Endothelial cell of umbilical vein (primary cell): ENCODE measurements at places on chromosomes 5 and 9. TPM values are rescaled to one million over a fixed set of nuclear protein-coding genes. Genes with fewer than 3 reads are reported as not detected.

DNA sequence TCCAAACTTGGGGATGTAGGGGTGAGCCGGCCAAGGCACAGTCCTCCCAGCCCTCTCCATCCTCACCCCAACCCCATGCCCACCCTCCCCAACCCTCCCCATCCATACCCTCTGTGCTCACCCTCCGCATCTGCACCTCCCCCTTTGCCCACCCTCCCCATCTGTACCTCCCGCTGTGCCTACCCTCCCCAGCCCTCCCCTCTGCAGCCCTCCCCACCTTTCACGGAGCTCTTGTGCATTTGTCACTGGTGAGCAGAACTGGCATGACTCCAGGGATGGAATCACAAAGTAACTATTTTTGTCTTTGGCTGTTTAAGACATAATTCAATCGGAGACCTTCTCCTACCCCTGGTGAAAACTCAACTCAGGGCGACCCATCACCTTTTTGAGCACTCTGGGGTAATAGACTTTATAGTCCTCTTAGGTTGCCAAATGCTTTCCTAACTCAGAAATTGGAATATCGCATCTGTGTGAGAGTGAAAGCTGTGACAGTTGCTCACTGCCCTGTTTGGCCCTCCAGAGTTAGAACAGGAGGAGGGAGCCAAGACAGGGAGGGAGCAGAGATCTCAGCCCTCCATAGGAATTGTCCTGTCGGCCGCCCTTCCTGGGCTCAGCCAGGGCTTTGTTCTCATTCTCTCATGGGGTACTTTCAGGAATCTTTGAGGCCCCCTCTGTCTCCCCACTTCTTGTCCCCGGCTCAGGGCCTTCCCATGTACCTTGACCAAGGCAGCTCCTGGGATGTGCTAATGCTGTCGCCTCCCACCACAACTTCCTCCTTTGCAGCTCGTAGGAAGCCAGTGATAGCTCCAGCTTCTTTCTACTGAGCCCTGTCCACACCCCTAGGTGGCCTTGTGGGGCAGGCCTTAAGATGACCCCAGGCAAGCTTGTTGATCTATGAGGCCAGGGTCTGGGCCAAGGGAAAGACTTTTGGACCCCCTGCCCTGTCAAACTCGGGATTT lies 36.2 kb downstream of the OTULIN start:
- no peaks in the 10 kb centered on the region for H3K27me3 ChIP-seq
- no peak for DNase-seq
- H3K4me3 ChIP-seq = no peak overlapping the region
- peaks cover 13% of the 10 kb centered on the region for H3K36me3 ChIP-seq

GRCh38 chr5:172319708-172320441 lies 36.3 kb upstream of the UBTD2 start:
- no peak overlapping the region for H3K27ac ChIP-seq
- no peaks in the 10 kb centered on the region for H3K4me1 ChIP-seq
- no peaks in the 10 kb centered on the region for H3K36me3 ChIP-seq
- H3K27me3 ChIP-seq = no peaks in the 10 kb centered on the region

Gene GABRA6
- polyA plus RNA-seq = not detected in 2 replicates

DNA sequence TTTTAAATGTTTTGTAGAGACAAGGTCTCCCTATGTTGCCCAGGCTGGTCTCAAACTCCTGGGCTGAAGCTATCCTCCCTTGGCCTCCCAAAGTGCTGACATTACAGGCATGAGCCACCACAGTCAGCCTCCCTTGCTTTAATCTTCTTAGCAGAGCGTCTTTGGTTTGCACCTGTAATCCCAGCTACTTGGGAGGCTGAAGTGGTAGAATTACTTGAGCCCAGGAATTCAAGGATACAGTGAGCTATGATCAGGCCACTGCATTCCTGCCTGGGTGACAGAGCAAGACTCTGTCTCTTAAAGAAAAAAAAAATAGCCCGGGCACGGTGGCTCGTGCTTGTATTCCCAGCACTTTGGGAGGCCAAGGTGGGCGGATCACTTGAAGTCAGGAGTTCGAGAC lies 27.8 kb downstream of the UBE2D2 start:
- H3K27me3 ChIP-seq = no peaks in the 10 kb centered on the region
- DNase-seq = no peak
- no peak overlapping the region for H3K4me3 ChIP-seq
- H3K4me1 ChIP-seq = peaks cover 6% of the 10 kb centered on the region
- H3K36me3 ChIP-seq = peaks cover 2% of the 10 kb centered on the region

DNA sequence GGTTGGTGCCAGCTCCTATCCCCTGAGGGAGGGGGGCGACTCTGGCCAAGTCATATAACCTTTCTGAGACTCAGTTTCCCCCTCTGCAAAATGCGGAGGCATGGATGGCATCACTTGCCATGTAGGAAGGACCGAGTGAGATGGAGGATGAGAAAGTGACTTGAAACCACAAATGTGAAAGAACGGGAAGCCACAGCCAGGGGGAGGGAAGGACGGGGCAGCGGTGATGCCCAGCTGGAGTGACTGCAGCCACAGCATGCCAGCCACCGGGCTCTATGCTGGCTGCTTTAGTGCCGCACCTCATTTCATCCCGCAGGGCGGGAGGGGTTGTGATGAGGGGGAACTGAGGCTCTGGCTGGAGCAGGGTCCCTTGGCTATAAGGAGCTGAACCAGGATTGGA lies 74.5 kb downstream of the HMCN2 start:
- H3K36me3 ChIP-seq = no peaks in the 10 kb centered on the region
- no peak overlapping the region for H3K4me3 ChIP-seq
- no peaks in the 10 kb centered on the region for H3K27me3 ChIP-seq
- DNase-seq = no peak

Gene IGFBPL1
- polyA plus RNA-seq = 0.16 TPM in 1 of 2 replicates, not detected in the other
